ENCODE measurements at places on chromosomes 11 and 22. TPM values are rescaled to one million over a fixed set of nuclear protein-coding genes. Genes with fewer than 3 reads are reported as not detected.

GRCh38 chr22:28808716-28809355 lies 8.5 kb upstream of the XBP1 start:
- no peak for DNase-seq

- no peak for DNase-seq
Observed at GRCh38 chr22:38953577-38954413, 3.6 kb upstream of the APOBEC3A start.

DNA sequence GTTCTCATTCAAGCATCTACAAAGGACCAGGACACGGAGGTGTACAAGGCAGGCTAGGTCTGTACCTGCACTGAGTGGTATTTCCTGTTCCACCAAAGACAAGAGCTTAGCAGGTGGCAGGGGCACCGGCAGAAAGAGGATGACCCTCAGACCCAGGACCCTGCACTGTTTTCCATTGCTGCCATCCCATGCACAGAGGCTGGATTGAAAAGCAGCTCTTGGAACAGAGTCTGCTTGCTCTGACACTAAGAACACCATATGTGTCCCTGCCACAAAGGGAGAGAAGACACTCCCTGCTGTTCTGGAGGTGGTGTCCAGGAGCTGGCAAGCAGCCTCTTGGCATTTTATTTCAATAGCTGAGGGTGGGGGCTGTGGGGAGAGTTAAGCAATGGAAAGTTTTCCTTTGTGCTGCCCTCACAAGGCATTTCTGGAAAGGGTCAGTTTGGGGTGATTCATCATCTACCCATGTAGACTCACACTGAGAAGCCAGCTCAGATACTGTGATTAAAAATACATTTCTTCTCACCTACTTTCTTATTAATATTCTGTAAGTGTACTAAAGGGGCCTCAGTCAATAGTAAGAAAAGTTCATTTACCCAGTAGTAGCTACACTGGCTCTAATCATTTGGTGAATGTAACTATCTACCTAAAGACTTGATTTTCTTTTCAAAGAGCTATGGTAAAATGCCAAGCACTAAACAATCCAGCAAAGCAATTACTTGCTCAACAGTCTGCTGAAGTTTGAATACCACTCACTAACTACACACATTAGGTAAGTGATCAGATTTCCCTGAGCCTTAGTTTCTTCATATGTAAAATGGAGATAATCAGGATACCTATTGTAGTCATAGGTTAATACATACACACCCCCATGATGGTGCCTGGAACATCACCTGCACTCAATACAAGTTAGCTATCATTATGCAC lies 55.2 kb downstream of the SLC1A2 start:
- DNase-seq = peak; percentile 74

DNA sequence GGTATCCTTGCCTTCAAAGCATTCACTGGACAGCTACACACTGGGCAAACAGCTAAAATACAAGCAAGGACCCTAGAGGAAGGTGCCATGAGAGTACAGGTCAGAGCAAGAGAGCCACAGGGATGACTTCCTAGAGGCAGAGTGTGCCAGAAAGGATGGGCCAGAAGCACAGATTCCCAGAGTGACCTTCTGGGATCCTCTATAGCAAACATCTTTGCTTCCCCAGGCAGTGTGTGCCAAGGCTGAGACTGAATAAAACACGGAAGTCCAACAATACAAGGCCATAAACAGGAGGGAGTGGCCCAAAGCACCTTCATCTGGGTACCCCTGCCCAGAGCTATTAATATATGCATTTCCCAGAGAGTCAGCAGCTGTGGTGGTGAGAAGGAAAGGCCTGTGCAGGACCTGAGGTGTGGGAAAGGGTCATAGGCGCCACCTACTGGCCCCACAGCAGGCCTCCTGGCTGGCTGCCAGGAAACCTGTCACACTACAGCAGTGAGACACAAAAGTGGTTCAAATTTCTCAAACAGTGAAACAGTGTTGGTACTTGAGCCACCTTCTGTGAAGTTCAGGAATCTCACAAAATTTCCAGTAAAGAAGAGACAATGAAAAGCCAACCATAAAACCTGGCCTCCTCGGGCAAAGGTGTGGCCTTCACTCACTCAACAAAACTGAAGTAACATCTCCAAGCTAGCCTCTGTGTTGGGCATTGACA lies 20.3 kb downstream of the CLPB start:
- DNase-seq = peak; percentile 89

- no peak for DNase-seq
Observed at GRCh38 chr11:125325196-125325595, 160.6 kb downstream of the PKNOX2 start.

DNA sequence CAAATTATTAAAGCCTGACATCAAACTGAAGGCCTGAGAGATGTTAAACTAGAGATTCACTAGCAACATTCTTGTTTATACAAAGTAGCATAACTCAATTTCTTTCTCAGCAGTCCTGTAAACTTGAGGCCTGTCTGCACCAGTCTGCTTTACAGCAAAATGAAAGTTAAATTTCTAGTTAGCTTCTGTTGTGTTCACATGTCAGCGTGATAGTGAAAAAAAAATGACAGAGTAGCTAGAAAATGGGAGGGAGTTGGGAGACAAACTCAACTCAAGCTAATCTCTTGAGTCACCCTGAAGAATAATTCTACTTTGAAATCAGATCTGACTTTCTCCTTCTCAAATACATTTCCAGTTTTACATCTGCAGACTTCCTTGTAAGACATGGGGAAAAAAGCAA lies 6.5 kb downstream of the RBFOX2 start:
- DNase-seq = no peak

DNA sequence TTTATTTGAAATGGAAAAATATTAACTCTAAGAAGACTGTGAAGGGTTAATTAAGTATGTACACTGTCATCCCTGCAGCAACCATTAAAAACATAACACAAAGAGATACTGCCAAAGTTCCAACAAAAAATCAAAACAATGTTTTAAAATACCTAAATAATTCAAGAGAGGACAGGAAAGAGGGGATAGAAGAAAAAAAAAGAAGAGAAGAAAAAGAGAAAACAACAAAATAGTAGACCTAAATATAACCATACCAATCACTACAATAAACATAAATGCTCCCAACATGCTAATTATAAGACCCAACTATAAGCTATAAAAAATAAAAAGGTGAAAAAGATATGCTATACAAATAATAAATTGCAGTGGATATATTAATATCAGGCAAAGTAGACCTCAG lies 20.1 kb downstream of the GNB1L start:
- no peak for DNase-seq

- no peak for DNase-seq
Observed at GRCh38 chr11:8110396-8110795, 29.4 kb downstream of the TUB start.

DNA sequence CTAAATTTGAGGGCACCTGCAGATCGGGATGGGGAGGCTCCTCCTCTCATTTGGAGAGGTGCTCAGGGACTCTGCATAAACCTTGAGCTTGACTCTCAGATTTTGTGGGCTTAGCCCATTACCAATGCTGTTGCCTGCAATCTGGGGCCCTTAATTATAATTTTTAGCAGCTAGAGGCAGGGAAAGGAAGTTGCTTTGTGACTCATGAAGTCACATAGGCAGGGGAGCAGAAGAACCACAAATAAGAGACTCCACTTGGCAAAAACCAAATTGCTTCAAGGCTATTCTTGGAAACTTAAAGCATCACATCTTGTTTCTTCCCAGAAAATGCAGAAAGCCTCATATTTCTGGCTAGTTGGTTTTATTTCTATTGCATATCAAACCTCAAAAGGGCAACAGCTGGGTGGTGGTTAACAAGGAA lies 46.9 kb downstream of the MICAL2 start:
- DNase-seq = no peak

DNA sequence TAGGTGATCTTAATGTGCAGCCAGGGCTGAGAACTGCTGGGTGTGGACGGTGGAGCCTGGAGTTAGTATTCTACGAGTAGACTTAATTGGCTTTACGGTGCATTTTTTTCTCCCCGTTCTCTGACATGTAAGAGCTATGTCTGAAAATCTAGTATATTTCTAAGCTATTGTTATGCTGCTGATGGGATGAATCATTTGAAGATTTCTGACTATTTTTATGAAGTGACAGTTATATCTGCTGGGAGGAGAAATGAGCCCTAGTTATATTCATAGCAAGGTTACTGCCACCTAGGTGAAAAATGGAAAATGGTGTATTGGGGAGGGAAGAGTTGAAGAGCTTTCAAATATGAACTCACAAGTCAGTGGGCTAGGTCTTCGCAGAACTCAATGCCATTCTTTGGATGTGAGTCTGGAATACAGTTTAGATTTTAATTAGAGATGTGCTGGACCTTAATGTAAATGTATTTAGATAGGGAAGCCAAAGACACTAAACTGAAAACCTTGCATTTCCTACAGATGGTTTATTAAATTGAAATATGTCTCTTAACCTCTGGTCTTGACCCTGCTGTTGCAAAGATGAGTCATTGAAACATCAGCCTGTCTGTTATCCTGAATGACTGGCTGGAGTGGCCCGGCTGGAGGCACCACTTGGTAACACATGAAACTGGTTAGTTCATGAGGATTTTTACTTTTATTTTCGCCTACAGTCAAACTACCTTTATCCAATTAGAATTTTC lies 293.7 kb downstream of the DDX10 start:
- DNase-seq = no peak

GRCh38 chr22:42001706-42002105 lies 3.1 kb downstream of the WBP2NL start:
- DNase-seq = no peak

DNA sequence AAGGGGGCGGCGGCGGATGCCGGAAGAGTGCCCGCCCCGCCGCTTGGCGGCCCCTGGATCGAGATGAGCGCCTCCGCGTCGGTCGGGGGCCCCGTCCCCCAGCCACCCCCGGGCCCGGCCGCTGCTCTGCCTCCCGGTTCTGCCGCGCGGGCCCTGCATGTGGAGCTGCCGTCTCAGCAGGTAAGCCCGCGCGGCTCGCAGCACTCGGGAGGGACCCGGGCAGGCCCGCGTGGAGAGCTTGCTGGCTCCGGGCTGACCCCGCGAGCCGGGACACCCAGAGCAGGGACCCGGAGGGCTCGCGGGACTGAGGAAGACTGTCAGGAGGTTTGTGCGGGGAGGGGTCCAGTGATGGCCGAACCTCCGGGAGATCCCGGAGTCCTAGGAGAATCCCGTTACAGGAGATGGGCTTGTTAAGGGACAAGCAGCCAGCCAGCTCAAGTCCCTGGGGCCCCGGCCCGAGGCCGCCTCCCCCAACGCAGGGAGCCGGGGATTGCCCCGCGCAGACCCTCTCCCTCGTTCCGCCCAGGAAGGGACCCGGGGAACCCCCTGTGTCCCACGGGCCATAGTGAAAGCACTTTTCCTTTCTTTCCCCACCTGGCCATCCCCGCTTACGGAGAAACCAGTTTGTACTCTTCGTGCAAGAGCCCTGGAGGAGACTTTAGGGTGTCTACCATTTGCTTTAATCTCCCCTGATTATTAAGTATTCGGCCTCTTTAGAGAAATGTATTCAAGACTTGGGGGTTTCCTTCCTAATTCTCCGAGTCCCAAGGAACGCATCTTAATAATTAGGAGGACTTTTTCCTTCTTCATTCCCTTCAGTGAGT lies 547 bp downstream of the UVRAG start:
- peak; percentile 73 for DNase-seq

DNA sequence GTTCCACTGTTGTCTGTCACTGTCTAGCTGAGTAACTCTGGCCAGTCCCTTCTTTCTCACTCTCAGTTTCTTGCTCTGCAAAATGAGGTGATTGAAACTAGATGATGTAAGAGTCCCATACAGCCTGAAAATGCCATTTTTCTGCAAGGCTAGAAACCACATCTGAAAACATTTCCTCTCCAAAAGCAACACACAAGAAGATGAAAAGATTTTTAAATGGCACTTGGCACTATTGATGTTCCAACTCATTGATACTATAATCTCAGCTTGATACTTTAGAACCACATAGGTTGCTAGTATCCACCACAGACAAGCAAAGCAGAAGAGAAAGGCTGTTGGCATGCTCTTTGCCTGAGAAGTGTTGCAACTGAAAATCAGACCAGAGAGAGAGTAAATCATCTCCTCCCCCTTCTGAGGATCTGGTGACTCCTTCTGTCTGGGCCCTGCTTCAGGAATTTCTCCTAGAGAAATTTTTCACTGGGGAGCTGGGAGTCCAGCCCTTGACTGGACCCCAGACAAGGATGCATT lies 1217.9 kb downstream of the LRRC4C start:
- no peak for DNase-seq

DNA sequence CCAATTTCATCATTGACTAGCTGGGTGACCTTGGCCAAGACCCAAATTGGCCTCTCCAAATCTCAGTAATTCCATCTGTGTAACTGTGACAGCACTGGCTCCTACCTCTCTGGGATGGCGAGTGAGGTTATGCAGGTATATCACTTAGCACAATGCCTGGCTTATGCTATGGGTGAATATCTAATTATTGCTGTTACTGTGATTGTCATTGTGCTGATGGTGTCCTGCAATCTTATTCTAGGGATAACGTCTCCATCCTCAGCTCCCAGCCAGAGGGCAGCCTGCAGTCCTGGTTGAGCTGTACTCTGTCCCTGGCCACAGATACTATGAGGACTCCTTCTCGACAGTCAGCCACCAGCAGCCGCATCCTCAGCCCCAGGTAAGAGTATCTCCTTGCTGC lies 164.8 kb upstream of the SEZ6L start:
- no peak for DNase-seq

The ZBED4 gene
- total RNA-seq = 8.0 TPM

The KCNJ1 gene
- 0.13 TPM for total RNA-seq

The BTBD18 gene
- total RNA-seq = not detected

The ENDOD1 gene
- 104 TPM for total RNA-seq

Data from sciatic nerve (tissue), 2 donors.